Kasumi-1 (cell line): ENCODE measurements at places on chromosomes 3 and 15.

GRCh38 chr15:70523616-70524015 lies 239.7 kb downstream of the UACA start:
- DNase-seq: no peak

- no peak for DNase-seq
These were observed 185.6 kb downstream of the ADAMTS17 start for GRCh38 chr15:100156201-100156600.

DNA sequence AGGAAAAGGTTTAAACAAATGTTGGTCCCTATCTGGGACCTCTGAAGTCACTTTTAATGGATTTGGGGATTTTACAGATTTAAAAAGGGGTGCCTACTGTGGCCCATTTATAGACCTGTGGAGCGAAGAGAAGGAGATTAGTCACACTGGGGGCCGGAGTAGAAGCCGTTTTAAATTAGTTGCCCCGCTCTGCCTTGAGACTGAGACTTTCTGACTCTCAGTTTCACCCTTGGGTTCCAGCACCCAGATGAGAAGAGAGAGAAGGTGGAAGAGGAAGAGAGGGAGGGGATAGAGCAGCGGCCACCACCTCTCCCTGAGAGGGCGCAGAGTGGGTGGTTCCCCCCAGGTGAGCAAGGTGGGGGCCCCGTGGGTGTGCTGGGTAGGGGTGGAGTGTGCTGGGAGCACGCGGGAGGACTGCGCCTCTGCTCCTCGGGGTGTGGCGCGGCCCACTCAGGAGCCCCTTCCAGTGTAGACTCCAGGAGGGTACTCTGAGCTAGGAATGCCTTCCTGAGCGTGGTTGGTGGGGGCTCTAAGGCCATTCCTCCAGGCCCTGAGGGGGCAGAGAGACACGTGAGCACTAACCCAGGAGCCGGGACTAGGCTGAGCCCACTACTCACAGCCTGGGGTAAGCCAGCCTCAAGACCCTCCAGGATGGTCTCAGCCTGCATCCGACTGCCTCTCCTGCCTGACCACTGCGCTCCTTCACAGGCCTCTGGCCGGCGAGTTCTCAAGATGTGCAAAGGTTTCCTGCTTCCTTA lies 32.6 kb upstream of the RAB6B start:
- no peak for DNase-seq

DNA sequence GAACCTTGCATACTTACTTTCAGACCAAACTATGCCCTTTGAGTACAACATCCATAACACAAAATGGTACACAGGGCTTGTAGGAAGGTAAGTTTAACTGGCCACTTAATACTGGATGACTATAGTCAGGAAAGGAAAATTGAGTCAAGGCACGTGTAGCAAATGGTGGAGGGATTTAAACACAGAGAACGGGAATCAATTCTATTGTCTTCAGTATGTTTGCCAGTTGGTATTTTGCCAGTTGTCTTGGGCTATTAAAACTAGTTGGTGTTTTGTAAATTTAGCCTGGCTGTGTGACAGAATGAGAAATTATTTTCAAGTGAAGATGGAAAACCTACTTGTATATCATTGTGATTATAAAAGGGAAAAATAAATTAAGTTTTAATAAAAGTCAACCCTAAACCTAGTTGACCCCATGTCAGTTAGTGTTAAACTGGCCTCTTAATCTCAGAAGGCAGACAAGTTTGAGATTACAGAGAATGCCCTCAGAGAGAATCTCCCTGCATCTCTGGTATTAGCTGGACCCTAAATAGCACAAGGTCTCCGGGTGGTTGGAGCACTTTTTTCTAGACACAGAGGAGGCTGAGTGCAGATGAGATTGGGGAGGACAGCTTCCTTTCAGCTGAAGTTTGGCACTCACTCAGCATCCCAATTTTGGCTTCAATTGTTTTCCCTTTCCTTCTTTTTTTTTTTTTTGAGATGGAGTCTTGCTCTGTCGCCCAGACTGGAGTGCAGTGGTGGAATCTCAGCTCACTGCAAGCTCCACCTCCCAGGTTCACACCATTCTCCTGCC lies 91.2 kb downstream of the MB21D2 start:
- no peak for DNase-seq

DNA sequence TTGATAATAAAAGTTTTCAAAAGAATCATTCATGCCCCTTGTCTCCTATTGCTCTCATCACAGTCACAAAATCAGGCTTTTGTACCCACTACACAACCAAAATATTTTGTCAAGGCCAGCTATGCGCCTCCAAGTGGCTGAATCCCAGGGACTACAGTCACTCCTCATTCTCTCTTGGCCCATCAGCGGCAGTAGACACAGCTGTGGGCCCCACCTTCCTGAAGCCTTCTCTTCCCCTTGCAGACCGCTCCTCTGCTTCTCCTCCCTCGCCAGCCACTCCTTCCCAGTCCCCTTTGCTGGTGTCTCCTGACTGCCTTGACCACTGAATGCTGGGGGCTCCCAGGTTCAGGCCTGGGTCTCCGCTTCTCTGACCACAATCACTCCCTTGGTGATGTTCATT lies 52.1 kb downstream of the LSM3 start:
- no peak for DNase-seq

- no peak for DNase-seq
These were observed 182.4 kb upstream of the CHRNA7 start for GRCh38 chr15:31847961-31848360.

GRCh38 chr3:118882353-118882947 lies 152.2 kb downstream of the IGSF11 start:
- DNase-seq: peak; percentile 77

DNA sequence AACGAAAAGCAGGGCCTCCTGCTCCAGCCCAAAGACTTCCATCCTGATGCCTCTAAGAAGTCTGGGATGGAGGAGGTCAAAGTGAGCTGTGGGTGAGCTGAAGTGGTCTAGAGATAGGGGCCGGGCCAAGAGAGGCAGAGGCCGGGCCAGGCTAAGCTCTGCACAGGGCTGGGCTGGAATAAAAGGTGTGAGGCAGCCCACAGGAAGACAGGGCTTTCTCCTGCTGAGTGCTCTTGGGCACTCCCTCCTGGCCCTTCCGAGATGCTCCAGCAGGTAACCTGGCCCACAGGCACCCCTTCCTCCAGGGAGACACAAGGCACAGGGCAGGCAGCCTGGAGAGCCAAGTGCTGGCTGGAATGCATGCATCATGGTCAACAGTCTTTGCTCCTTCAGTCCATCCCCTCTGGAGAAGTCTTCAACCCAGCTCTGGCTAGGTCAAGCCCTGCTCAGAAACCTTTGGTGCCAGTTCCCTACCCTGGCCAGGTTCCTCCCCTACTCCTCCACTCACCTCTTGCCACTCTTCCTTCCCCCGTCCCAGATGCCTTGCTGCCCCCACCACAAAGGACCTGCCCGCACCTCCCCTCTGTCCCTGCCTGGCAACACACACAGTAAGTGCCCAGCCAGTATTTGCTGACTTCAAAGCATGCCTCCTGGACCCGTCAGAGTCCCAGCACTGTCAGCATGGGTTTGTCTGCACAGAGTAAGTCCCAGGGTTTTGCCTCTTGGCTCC lies 93.6 kb downstream of the SEC22A start:
- DNase-seq: no peak

DNA sequence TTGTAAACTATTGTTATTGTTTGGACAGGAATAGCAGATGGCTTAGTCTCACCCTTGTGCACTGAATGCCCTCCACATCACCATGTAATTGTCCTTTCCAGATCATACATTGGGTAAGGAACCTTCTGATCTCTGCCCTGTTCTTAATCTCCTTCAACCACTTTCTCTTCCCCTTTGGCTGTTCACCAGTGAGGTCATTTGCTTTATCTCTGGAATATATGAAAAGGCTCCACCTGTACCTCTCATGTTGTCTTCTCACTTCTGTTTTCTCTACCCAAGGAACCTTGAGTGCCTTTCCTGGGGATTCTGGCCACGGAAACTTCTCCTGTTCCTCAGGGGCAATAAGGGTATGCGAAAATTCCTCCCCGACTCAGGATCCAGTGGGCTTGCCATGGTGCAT lies 28.5 kb downstream of the MCTP2 start:
- DNase-seq: no peak
